HL-60 (cell line): ENCODE measurements at places on chromosomes 12 and 14.

- DNase-seq = no peak
These were observed 248.3 kb upstream of the CLEC14A start for GRCh38 chr14:38504175-38504574.

- no peak for DNase-seq
These were observed 838 bp downstream of the LRIG3 start for GRCh38 chr12:58919231-58920101.

DNA sequence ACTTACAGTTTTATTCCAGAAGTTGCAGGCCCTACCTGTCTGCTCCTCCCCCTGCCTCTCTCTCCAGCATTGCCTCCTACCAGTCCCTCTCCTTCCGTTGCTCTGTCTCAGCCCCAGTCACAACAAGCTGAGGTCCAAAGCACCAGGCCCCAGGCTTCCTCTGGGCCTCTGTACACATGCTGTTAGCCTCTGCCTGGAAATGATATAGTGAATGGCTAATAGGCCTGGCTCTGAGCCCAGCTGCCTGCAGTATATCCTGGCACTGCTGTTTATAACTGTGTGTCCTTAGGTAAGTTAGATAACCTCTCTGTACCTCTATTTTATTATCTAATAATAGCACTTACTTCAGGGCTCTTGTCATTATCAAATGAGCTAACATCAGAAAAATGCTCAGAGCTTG lies 114.9 kb upstream of the PWP1 start:
- DNase-seq = no peak

DNA sequence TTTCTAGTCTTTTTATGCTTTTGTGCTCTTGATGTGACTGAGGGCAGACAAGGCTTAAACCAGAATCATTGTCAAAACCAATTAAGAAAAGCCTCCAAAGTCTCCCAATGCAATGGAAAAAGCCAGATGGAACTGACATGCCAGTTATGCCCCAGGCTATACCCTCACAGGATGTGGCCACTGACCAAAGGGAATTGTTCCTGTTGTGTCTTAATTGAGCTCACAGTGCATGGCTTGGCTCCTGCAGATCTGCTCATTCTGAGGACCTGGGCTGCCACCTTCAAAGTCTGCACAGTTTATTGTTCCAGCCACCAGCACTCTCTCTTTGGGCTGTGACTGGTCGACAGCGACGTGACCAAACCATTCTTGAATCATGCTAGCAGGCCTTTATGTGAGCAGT lies 17.1 kb upstream of the BICD1 start:
- DNase-seq = no peak

DNA sequence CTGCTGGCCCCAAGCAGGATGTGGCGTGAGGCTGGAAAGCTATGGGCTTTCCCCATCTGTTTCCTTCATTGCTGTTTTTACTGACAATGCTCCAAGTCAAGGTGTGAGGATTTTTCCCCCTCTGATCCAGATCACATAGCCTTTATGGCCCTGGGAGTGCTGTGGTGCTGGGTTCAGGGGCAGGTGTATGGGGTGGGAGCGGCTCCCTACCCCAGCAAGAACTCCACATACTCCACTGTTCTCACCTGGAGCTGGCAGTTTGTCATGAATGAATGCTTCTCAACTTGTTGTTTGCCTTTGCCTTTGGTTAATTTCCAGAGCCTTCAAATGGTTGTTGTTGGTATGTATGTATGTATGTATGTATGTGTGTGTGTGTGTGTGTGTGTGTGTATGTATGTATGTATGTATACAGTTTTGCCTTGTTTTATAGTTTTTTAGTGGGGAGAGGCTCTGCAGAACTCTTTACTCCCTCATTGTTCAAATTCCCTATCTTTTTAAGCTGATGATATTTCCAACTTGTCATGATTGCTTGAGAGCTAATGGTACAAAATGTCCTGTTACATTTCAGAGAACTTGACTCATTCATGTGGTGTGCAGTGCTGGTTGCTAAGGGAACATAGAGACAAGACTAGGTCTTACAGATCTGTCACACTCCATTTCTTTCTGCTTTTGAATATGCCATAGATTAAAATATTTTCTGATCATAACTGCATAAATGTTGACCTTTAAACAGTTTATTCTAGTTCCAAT lies 36.6 kb upstream of the ASPG start:
- DNase-seq = no peak

- no peak for DNase-seq
These were observed 136.3 kb downstream of the AEBP2 start for GRCh38 chr12:19575337-19576243.

DNA sequence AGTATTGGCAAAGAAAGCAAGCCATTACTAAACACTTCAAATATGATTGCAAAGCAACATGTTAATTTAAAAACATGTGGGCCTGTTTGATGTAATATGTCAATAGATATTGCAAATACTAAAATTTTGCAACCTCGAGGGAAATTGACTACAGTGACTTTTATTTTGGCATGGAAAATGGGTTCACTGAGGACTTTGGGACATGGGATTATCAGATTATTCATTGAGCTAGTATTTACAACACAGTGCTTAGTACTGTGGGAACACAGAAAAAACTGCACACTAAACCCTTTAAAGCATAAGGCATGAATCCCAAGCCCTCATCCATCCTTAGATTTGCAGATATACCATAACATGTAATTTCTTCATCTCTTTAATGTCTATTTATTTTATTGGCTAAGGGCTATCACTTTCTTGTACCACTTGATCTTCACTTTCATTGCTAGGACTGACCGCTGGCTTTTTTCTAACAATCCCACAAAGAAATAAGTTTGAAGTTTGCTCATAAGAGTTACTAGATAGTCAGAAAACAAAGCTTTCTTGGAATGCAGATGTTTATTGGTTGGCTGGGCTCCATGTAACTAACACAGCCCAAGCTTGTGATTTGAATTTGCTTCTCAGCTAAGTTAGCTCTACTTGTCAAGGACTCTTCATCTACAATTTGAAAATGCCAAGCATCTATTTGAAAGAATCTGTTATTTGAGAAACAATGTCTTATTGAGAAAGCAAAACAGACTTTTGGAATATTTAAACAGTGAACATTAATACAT lies 48.7 kb downstream of the PPFIBP1 start:
- DNase-seq = no peak

GRCh38 chr12:15794196-15794595 lies 5.0 kb upstream of the EPS8 start:
- no peak for DNase-seq

GRCh38 chr14:63833728-63834127 lies 19.1 kb upstream of the SYNE2 start:
- no peak for DNase-seq
